ENCODE measurements at places on chromosomes 13 and 19.

GRCh38 chr13:94322925-94323763 lies 156.3 kb downstream of the DCT start:
- no peak for DNase-seq

GRCh38 chr13:27851096-27851850 lies 59.0 kb downstream of the GSX1 start:
- DNase-seq: no peak

DNA sequence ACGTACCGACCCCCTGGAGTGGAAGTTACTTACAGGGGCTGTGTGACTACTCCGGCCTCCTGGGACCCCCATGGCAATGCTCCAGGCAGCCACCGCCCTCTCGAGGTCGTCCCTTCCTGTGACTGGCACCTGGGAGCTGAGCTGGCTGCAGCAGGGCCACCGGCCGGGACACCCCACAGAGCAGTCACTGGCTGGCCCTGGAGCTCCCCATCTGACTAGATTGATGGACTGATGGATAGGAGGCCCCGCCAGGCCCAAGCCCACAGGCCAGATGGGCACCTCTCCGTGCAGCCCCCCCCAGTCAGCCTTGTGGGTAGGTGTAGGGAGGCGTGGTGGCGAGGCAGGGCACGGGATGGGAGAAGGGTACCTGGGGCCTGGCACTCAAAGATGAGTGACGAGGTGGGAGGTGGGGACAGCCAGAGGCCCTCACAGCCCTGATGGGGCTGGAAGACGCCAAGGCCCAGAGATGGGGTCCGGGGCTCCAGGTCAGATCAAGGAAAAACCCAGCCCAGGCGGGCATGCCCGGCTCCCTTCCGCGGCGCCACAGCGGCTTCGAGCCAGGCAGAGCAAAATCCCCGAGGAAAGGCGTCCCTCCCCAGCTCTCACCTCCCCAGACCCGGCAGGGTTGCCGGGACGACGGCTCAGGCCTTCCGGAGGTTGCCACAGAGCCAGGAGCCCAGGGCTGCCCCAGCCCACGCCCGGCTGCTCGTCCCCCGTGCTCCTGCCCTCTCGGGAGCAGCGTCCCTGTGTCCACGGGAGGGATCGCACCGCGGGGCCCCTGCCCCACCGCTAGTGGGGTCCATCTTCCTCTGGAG lies 8.4 kb downstream of the SLC39A3 start:
- DNase-seq: no peak

- no peak for DNase-seq
These were observed 36.2 kb upstream of the LRCH1 start for GRCh38 chr13:46516599-46517338.

- no peak for DNase-seq
These were observed 7.6 kb upstream of the COMP start for GRCh38 chr19:18798384-18799352.

- DNase-seq: no peak
These were observed 4.3 kb downstream of the SOX1 start for GRCh38 chr13:112071102-112071722.

DNA sequence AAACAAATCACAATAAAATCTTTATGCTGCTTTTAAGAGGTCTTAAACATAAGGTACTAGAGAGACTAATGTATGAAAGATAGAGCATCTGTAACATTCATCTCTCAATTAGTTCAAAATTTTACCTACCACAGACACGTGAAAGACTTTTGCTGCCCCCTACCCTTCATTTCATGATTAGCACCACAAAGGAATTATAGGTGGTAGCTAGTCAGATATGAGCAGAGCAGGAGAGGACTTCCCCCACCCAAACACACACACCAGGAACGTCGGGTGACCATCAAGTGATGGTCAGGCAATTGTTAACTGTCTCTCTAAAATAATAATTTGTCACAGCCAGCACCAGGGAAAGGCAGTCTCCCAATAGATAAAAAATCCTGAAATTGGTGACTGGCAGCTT lies 1531.7 kb upstream of the SPRY2 start:
- peak; percentile 8 for DNase-seq

DNA sequence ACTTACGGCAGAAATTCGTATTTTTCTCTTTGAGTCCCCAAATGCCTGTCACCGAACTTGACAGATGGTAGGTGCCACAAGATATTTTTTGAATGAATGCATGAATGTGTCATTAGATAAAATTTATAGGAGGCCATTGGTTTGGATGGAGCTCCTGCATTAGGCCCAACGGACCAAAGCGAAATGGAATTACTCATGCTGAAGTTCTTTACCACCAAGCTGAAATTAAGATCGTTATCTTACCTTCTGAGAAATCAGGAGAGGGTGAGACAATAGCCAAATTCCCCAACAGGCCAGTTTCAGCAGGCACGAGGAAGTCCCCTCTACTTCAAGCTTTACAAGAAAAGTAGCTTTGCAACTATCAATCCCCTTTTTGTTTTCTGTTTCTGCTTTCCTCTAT lies 452.5 kb upstream of the ARGLU1 start:
- no peak for DNase-seq

GRCh38 chr13:45918597-45918996 lies 67.0 kb upstream of the SIAH3 start:
- DNase-seq: no peak

DNA sequence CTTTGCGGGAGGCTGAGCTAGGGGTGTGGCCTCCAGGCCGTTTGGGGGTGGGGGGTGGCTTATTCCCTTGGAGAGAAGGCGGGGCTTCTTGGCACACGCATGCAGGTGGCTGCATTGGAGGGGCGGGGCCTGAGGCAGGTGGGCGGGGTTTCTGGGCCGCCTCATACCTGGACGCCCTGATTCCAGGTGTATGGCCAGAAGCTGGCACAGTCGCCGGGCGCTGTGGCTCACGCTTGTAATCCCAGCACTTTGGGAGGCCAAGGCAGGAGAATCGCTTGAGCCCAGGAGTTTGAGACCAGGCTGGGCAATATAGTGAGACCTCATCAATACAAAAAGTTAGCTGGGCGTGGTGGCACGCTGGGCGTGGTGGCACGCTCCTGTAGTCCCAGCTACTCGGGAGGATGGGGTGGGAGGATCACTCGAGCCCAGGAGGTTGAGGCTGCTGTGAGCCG lies 7.8 kb downstream of the ABCA7 start:
- DNase-seq: no peak

DNA sequence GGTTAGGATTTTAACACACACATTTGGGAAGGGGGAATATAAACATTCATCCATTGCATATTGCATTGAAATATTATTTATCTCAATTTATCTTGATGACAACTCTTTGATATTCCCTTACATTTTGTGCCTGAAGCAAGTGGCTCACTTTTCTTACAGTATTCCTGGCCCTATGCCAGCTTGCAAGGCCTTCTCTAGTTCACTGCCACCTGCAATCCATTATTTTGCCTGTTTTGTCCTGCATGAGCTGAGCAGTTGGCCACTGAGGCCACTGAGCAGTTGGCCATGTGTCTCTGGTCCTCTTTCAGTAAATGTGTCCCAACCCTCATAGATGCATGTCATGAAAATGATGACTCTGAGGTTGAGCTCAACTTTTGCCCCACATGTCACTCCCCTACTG lies 49.8 kb downstream of the CBY2 start:
- DNase-seq: no peak

GRCh38 chr13:99230991-99231390 lies 27.2 kb downstream of the GPR18 start:
- DNase-seq: no peak

DNA sequence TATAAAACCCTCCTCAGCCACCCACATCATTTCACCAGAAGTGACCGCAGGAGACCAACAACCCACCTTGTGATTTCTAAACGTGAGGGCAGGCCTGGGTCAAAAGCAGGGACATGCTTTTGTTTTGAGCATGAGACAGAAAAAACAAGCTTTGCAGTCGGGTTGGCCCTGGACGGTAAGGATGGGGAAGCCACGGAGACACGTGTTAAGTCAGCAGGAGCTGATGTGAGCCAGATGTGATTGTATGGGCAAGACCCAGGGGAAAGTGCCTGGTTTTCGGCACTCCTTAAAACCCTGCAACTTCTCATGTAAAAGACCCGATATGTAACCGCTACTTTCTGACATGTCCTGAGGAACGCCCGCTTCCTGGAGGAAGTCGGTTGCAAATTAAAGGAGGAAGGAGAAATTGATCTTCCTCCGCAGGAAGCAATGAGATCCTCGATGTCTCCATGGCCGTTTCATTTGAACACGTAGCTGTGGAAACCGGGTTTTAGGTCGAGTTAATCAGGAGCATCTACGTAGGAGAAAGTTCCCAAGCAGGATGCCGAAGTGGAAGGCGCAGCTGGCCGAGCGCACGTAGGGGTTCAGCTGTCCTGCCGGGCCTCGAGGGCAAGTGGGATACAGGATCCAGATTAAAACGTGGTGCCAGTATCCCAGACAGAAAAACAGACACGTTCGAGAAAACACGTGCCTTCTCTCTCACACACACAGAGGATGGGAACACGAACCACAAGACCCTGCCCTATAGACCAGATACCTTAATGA lies 40.5 kb upstream of the POMP start:
- DNase-seq: no peak

DNA sequence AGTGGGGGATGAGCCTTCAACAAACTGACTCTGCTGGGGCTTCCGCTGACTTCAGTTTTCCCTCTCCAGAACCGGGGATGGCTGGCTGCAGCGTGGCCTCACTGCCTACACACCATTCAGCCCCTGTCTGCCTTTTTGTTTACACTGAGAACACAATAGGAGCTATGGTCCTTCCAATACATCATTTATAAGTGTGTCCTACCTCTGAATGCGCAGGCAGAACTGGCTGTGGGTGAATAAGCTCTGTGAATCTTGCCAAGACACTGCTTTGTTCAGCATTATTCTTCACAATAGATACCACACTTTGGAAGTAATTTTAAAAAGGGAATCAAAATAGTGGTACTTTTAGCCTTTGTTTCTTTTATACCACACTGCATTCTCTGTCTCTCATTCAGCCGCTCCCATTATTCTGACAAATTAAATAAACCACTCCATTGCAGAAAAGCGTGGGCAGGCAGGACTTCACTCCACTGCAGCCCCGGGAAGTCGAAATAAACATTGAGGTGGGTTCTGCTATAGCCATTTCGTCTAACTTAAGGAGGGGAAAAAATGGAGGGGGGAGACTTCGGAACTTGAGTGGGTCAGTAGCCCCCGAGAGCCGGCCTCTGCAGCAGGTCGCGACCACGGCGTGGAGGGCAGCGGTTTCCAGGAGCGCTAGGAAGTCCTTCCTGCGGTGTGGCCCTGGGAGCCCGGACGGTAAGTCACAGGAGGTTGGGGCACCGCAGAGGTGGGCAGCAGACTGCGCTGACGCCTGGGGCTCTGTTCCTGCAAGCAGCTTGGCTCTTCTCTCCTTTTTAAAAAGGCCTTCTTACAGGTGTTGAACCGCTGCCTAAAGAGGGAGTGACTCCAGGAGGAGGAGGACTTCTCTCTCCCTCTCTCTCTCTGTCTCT lies 94.8 kb upstream of the SOX1 start:
- no peak for DNase-seq

DNA sequence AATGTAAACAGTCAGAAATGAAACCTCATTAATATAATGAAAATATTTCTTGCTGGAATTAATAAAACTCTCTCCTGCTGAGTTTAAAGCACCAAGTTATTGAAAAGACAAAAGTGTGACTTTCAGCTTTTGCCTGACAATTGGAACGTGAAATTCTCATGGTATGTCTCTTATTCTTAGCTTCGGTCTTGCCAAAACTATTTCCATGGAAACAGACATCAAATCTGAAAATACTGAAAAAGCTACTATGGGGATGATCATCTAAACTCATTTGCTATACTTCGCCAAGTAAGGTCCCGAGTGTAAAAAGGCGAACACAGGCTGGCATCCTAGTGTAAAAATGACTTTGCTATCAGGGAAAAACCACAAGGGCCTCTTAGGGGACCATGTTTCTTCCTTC lies 22.8 kb downstream of the HTR2A start:
- no peak for DNase-seq

DNA sequence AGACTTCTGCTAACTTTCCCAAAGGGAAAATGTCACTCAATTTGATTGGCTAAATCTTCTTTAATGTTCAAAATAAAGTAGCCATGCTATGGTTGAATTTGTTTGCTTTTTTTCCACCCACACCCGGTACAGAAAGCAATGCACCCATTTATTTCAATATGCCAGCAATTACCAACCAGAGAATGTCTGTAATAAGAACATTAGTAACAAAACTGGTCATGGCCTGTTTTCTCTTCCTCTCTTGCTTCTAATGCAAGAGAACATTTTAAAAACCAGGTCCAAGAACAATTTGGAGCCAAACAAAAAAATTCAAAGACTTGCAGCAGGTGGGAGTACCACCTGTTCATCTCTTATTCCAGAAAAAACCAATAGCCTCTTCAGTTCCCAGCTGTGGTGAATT lies 1108.8 kb upstream of the PCDH20 start:
- DNase-seq: no peak

- no peak for DNase-seq
These were observed 1.5 kb upstream of the ECSIT start for GRCh38 chr19:11530432-11530831.

DNA sequence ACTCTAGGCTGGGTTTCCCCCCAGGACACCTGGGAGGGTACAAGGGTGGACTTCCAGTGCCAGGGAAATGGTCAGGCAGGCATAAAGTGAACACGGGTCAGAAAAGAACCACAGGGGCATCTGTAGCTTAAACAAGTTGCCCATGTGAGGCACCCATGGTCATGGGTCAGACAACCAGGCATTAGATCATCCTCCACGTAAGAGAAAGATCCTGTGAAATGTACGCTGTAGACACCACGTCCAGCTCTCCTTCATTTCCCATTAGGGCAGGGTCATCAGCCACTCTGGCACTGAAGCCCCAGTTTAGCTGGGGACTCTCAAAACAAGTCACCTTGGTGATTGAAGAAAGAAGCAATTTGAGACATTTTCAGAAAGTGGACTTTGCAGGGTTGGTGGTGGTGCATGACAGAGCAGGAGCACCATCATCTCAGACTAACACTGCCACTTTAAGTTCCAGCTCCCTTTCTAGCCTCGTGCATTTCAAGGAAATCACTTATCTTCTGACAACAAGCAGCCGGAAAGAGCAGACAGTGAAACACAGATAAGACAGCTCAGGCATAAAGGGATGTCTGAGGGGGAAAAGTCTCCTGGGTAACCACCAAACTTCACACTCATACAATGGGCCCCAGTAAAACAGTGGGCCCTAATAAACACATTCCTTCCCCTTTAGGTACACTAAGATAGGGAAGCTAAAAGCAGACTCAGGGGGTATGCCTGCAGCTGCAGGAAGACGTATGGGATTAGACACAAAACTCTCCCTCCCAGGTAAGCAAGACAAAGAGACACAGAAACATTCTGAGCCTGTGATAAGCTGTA lies 16.1 kb upstream of the SIGLEC6 start:
- DNase-seq: no peak

DNA sequence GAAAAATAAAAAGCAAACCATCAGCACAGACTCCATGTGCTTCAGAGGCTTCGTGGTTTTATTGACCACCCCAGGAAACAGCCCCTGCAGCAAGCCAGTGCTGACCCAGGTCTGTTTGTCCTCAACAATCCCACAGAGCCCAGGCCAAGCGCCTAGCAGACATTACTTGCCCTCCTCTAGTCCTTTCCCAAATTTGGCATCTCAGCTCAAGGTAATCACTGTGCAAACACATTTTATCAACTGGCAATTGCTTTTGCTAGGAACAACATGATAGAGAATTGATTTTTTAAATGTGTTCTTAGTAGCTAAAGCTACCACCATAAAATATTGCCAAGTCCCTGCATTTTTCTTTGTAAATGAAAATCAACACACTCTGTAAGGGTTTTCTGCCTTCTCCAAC lies 121.8 kb downstream of the STOML3 start:
- DNase-seq: no peak
